Osteocyte (in vitro differentiated cells): ENCODE measurements at places on chromosomes 2 and 18. TPM values are rescaled to one million over a fixed set of nuclear protein-coding genes. Genes with fewer than 3 reads are reported as not detected.
A peak's percentile ranks its signal among the peaks of the same experiment; 100 is the strongest.

Gene SATB2
- 11.6 and 12.8 TPM in 2 replicates for total RNA-seq

Gene CNGA3
- total RNA-seq = not detected in 2 replicates

Gene ZC3H6
- total RNA-seq = 7.3 and 8.2 TPM in 2 replicates

Gene KYNU
- 0.21 and 0.24 TPM in 2 replicates for total RNA-seq

Gene INPP5D
- total RNA-seq = 0.31 and 0.40 TPM in 2 replicates

Gene ATP6V1B1
- total RNA-seq = 6.3 and 6.5 TPM in 2 replicates

Gene ITGAV
- total RNA-seq = 141 and 146 TPM in 2 replicates

Gene AGAP1
- 40.5 and 43.8 TPM in 2 replicates for total RNA-seq

GRCh38 chr18:12327510-12328178 lies 19.6 kb downstream of the TUBB6 start:
- DNase-seq = peak; percentile 90
- no peak overlapping the region for H3K4me3 ChIP-seq
- peaks cover 43% of the 10 kb centered on the region for H3K36me3 ChIP-seq
- H3K4me1 ChIP-seq = peaks cover 6% of the 10 kb centered on the region

DNA sequence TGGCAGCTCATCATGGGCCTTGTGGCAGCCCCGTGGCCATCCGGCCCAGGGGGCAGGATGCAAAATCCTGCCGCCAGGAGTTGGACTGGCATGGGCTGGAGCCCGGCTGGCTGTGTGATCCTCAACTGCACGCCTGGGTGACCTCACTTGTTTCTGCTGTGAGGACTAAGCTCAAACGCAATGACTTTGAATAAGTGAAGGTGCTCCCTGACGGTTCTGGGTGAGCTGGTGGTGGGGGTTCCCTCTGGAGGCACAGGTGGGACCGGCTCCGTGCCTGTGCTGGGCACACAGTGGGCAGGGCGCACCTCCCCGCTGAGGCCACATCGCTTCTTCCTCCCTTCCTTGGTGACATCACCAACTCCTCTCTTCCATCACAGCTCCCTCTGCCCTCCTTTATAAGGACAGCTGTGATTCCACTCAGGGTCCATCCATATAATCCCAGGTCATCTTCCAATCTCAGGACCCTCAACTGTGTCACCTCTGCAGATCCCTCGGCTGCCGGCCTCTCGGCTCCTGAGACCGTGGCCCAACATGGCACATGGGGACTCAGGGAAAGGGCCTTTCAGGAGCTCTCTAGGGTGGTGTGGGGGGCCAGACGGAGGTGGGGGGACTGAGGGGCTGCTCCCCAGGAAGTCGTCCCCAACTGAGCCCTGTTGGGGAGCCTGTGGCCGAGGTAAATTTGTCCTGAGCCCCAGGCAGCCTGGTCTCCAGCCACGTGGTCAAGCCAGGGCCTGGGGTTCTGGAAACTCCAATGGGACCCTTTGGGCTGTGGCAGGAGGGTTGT lies 75.5 kb upstream of the ODC1 start:
- H3K27ac ChIP-seq = no peak overlapping the region
- peaks cover 3% of the 10 kb centered on the region for H3K27me3 ChIP-seq
- DNase-seq = no peak
- H3K4me3 ChIP-seq = no peak overlapping the region
- H3K36me3 ChIP-seq = no peaks in the 10 kb centered on the region

GRCh38 chr18:3219631-3220335 lies at the start of gene MYOM1:
Gene MYOM1 (minus strand): TSS chr18:3219968. CDS start chr18:3215223, 4,745 bp downstream.
- no peak within 1 kb of the TSS for H3K4me3 ChIP-seq
- peaks cover 39% of the 10 kb centered on the region for H3K4me1 ChIP-seq
- peak within 1 kb of the TSS; percentile 45 for H3K27ac ChIP-seq
- H3K36me3 ChIP-seq = no peaks in the 10 kb centered on the region

DNA sequence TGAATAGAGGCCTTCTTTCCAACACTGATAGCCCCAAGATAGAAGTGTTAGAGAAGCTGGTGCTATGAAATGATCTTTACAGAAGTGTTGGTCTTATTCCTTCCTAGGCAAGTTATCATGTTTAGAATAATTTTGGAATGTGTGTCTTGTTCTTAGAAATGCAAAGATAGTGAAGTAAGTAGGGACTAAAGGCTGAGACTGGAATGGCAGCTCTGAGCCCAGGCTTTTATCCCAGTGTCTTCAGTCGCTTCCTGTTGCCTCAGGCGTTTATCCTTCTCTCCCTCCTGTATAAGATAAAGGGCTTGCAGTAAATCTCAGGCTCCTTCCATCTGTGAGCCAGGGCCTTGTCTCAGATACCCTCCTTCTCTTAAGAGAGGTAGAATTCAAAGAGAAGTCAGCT lies 218.1 kb downstream of the TPGS2 start:
- no peak for DNase-seq
- no peaks in the 10 kb centered on the region for H3K36me3 ChIP-seq
- no peaks in the 10 kb centered on the region for H3K4me1 ChIP-seq
- H3K27me3 ChIP-seq = no peaks in the 10 kb centered on the region
- no peak overlapping the region for H3K4me3 ChIP-seq

- H3K4me1 ChIP-seq = peaks cover 25% of the 10 kb centered on the region
- DNase-seq = no peak
- H3K36me3 ChIP-seq = no peaks in the 10 kb centered on the region
- no peak overlapping the region for H3K27ac ChIP-seq
Measured at GRCh38 chr2:213065583-213066442, 85.6 kb downstream of the IKZF2 start.

DNA sequence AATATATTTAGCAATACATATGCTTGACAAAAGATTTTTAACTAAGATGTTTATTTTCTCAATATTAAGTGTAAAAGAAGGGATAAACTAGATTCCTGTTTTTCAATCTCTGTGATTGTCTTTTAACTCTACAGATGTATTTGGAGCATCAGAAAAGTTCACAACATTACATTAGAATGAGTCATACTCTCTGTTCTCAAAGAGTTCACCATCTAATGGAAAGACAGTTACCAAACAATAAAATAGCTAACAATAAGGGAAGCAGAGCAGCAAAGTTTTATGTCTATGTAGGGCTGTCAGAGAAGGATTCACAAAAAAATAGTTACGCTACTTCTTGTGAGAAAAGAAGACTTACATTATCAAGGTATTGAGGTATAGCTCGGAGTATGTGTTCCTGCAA lies 109.2 kb upstream of the MAP2 start:
- H3K27me3 ChIP-seq = peaks cover 6% of the 10 kb centered on the region
- no peak overlapping the region for H3K27ac ChIP-seq
- no peaks in the 10 kb centered on the region for H3K4me1 ChIP-seq
- H3K4me3 ChIP-seq = no peak overlapping the region
- H3K36me3 ChIP-seq = no peaks in the 10 kb centered on the region

DNA sequence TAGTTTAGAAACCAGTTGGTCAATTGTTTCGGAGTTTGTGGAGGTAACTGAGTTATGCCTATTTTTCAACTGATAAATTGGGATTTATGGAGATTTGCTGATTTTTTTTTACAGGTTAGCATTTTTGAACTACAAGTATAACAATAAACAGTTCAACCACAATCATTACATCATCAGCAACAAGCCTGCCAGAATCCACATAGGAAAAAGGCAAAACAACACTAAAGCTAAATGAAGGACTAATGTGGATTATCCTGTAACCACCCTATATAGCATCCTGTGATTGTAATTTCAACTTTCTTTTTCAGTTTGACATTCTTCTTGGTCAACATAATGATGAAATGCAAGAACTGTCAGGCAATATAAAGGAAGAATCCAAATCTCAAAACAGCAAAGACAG lies 76.5 kb downstream of the CCDC102B start:
- H3K27ac ChIP-seq = no peak overlapping the region
- no peak overlapping the region for H3K4me3 ChIP-seq
- no peaks in the 10 kb centered on the region for H3K27me3 ChIP-seq
- no peak for DNase-seq

GRCh38 chr2:55418512-55419232 lies 984 bp downstream of the CCDC88A start:
- peaks cover 32% of the 10 kb centered on the region for H3K4me1 ChIP-seq
- H3K4me3 ChIP-seq = peak overlapping the region; percentile 91
- peak overlapping the region; percentile 97 for H3K27ac ChIP-seq
- H3K27me3 ChIP-seq = no peaks in the 10 kb centered on the region
- DNase-seq = no peak

DNA sequence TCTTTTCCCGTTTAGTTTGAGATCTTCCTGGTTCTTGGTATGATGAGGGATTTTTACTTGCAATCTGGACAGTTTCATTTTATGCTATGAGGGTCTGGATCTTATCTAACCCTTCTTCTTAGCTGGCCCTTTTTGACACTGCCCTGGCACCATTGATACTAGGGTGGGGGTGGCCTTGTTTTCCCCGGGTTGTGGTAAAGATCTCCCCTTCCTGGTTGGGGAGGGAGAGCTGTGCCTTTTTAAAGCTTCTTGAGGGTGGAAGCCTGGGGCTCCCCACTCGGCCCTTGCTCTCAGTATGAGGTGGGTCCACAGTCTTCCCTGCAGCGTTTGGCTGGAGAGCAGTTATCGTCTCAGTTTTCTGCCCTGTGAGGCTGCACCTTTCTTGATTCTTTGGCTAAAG lies 66.1 kb downstream of the ASB1 start:
- peak; percentile 71 for DNase-seq
- H3K4me3 ChIP-seq = no peak overlapping the region
- no peak overlapping the region for H3K27ac ChIP-seq
- H3K27me3 ChIP-seq = peaks cover 6% of the 10 kb centered on the region
- H3K36me3 ChIP-seq = no peaks in the 10 kb centered on the region

DNA sequence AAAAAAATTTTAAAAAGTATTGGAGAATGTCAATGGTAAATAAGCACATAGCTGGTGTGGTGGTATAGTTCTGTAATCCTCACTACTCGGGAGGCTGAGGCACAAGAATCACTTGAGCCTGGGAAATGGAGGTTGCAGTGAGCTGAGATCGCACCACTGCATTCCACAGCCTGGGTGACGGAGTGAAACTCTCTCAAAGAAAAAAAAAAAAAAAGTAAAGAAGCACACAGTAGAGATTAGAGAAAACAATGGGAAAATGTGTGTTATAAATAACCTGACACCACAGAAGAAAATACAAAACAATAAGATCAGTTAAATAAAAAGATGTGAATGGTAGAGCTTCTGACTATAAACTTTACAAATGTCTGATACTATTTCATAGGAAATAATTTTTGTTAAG lies 163.7 kb upstream of the WDSUB1 start:
- no peak for DNase-seq
- peaks cover 37% of the 10 kb centered on the region for H3K36me3 ChIP-seq
- no peak overlapping the region for H3K4me3 ChIP-seq
- H3K27ac ChIP-seq = no peak overlapping the region

GRCh38 chr2:31108561-31109286 lies 29.5 kb downstream of the GALNT14 start:
- no peak for DNase-seq
- H3K27ac ChIP-seq = no peak overlapping the region
- no peak overlapping the region for H3K4me3 ChIP-seq
- H3K27me3 ChIP-seq = peaks cover 10% of the 10 kb centered on the region

DNA sequence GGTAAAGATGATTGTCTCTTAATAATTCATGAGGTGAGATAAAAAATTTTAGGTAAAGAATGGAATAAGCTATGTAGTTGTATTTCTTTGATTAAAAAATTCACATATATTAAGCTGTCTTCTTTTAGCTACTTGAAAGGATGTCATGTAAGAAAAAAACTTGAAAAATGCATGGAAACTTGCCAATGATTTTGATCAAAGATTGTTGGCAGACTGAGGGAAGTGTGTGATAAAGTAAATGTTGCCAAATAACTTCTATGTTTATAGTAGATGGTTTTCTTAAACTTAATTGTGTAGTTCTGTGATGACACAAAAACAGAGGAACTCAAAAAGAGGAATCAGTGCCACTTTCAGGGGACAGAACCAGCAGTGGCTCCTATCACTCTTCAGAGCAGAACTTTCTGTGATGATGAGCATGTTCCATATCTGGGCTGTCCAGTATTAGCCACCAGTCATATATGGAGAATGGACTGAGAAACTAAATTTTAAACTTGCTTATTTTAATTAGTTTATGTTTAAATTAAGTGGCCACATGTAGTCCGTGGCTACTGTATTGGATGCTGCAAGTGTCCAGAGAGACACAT lies 51.9 kb upstream of the SLC38A11 start:
- peaks cover 24% of the 10 kb centered on the region for H3K27me3 ChIP-seq
- H3K36me3 ChIP-seq = no peaks in the 10 kb centered on the region
- H3K4me3 ChIP-seq = no peak overlapping the region
- no peaks in the 10 kb centered on the region for H3K4me1 ChIP-seq

- DNase-seq = no peak
- no peak overlapping the region for H3K4me3 ChIP-seq
- H3K4me1 ChIP-seq = peaks cover 15% of the 10 kb centered on the region
- H3K27ac ChIP-seq = no peak overlapping the region
Measured at GRCh38 chr2:24010477-24011249, 778 bp downstream of the MFSD2B start.

DNA sequence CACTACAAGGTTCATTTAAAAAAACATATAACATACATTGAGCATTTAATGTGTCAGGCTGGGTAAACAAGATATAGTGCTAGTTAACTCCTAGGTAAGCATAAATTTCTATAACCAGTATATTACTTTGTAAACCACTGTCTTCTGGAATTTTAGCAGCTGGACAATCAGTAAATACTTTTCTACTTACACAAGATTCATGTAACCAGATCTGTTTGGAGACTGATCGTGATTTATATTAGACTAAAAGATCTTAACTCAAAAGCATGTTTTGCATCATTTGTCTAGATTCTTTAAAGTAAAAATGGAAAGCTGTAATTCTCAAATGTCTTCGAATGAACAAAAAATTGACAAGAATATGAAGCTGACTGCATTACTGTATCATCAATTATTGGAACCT lies 941 bp upstream of the SGO2 start:
- no peak overlapping the region for H3K27ac ChIP-seq
- H3K27me3 ChIP-seq = peaks cover 10% of the 10 kb centered on the region
- H3K36me3 ChIP-seq = peaks cover 2% of the 10 kb centered on the region
- no peak for DNase-seq
- peak overlapping the region; percentile 91 for H3K4me3 ChIP-seq

GRCh38 chr2:149826471-149827125 lies 239.0 kb upstream of the MMADHC start:
- peaks cover 9% of the 10 kb centered on the region for H3K4me1 ChIP-seq
- H3K27me3 ChIP-seq = no peaks in the 10 kb centered on the region
- no peak for DNase-seq
- H3K36me3 ChIP-seq = no peaks in the 10 kb centered on the region
- no peak overlapping the region for H3K27ac ChIP-seq

- H3K27ac ChIP-seq = no peak overlapping the region
- H3K4me3 ChIP-seq = no peak overlapping the region
Measured at GRCh38 chr18:50249576-50249975, 16.7 kb downstream of the CFAP53 start.

GRCh38 chr2:16262526-16263178 lies 322.3 kb downstream of the MYCN start:
- DNase-seq = no peak
- no peaks in the 10 kb centered on the region for H3K36me3 ChIP-seq
- no peaks in the 10 kb centered on the region for H3K27me3 ChIP-seq
- H3K4me1 ChIP-seq = no peaks in the 10 kb centered on the region

GRCh38 chr2:149169656-149170055 lies 131.2 kb downstream of the LYPD6B start:
- no peak for DNase-seq
- no peak overlapping the region for H3K27ac ChIP-seq
- H3K4me1 ChIP-seq = no peaks in the 10 kb centered on the region
- no peaks in the 10 kb centered on the region for H3K27me3 ChIP-seq
- H3K4me3 ChIP-seq = no peak overlapping the region
